ENCODE measurements at places on chromosomes 4 and X.

DNA sequence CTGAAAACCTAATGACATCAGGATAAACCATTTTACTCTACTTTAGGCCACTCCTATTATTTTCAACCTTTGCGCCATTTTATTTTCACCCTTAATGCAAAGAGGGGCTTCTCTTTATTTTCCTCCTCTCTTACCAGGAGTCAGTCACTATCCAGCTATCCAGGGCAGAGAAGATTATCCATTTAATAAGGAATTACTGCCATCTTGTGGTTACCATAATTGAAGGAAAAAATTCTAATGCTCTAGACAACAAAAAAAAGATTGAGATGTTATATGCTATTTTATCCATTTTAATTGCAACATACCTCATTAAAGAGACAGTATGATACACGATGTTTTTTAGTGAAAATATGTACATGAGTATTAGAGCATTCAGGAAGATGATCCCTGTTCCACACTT is 514.5 kb upstream of the FAM241A start:
- DNase-seq = no peak

DNA sequence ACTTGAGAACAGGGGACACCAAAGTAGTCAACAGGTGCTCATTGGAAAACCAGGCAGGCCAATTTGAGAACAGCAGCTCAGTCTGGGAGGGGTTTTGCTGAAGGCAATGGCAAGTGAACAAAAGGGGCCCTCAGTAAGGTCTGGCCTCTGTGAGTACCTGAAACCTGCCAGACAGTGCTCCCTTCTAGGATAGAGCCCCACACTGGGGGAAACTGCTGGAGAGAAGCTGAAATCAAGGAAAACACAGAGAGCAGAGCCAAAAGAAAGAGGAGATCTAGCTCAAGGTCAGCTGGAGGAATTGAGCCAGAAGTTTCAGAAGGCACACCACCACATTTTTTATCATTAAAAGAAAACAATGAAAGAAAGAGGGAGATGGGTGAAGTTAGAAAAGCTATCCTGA is 28.2 kb downstream of the PNMA6E start:
- no peak for DNase-seq

DNA sequence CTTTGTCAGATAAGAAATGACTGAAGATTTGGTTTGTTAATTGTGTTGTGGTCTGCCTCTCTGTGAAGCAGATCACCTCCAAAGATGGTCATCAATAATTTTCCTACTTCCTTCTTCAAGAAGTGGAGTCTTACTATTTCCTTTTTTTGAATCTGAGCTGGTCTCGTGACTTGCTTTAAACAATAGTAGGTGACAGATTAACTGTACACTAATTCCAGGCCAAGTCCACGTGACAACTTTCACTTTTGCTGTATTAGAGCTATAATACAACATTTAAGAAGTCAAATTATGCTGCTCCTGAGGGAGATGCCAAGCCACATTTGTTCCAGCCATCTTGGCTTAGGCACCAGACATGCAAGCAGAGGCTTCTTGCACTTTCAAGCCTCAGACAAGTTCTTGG is 393.8 kb upstream of the GRID2 start:
- no peak for DNase-seq

DNA sequence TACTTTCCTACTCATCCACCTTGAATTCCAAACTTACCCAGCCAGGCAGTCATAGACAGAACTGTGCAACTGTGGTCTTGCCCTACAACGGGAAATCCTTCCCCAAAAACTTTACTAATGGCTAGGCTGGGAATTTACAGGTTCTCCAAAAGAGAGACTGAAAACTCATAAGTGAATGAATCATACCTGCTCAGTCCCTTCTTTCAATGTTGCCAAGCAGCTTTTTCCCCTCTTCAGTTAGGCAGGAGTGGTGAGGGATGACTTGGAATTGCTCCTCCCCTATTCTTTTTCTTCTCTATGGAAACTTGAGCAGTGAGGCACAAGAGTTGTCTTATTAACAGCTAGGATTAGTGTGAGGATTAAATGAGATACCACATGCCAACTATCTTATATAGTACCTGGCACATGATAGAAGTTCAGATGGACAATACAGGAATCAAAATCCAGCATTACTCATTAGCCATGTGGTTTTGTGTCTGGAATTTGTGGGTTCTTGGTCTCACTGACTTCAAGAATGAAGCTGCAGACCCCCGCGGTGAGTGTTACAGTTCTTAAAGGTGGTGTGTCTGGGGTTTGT is 105.9 kb downstream of the TEX13A start:
- no peak for DNase-seq

- no peak for DNase-seq
Measured at GRCh38 chrX:15834827-15835595, 19.6 kb downstream of the AP1S2 start.
